ENCODE measurements at places on chromosomes 13 and 19.

DNA sequence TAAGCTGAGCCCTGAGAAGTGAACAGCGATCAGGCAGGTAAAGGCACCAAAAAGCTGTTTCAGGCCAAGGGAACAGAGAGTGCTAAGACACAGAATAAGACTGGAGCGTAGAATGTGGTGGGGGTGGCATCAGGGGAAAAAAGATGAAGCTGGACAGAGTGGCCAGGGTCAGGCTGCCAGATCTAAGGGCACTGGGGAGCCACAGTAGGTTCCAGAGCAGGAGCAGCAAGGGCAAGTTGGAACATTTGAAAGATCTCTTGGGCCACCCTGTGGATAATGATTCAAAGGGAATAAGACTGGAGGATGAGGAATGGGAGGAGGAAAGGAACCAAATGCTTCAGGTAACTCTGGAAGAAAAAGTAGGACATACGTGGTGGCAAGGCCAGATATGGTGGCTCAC, 6.5 kb upstream of the PLIN3 start:
- no peak overlapping the region for H3K27ac ChIP-seq
- H3K36me3 ChIP-seq = no peaks in the 10 kb centered on the region
- DNase-seq = no peak

DNA sequence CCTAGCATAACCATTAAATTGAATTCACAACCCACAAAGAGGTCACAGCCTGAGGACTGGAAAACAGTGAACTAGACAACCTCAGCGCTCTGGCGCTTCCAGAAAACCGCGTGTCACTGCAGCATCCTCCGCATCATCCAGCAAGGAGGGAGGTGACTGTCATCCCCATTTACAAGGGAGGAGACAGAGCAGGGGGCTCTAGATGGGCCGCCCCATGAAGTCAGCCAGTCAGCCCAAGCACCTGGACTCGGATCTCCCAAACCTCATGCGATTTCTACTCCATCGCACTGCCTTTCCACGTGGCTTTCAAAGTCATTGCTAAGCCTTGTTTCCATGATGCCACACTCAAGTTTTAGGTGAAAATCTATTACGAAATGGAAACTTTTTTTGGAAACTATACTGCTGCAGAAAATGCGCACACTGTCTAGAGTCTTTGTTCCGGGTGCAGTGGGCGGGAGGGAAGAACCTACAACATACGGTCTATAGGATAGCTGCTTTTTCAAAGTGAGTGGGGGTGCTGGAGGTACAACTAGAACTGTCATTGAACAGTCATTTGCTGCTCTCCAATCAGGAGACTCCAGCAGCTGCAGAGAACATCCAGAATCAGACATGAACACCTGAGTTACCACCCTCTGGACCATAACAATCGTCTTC, 2.8 kb downstream of the AP3D1 start:
- no peak overlapping the region for H3K4me3 ChIP-seq
- H3K27me3 ChIP-seq = no peaks in the 10 kb centered on the region
- peaks cover 13% of the 10 kb centered on the region for H3K4me1 ChIP-seq
- DNase-seq = no peak
- no peaks in the 10 kb centered on the region for H3K36me3 ChIP-seq
- no peak overlapping the region for H3K27ac ChIP-seq

GRCh38 chr13:97359181-97360057, 74.5 kb upstream of the RAP2A start:
- H3K4me3 ChIP-seq = no peak overlapping the region
- H3K27ac ChIP-seq = no peak overlapping the region
- no peaks in the 10 kb centered on the region for H3K27me3 ChIP-seq
- H3K36me3 ChIP-seq = no peaks in the 10 kb centered on the region
- DNase-seq = peak; percentile 46

GRCh38 chr13:93226623-93227279, at the start of gene GPC6:
Gene GPC6, plus strand, starts transcription at chr13:93226807.
- DNase-seq = peak; percentile 40
- H3K36me3 ChIP-seq = no peaks in the 10 kb centered on the region
- peak within 1 kb of the TSS; percentile 50 for H3K4me3 ChIP-seq
- no peaks in the 10 kb centered on the region for H3K27me3 ChIP-seq
- peaks cover 3% of the 10 kb centered on the region for H3K4me1 ChIP-seq

GRCh38 chr13:50224534-50224933, 209.3 kb downstream of the KCNRG start:
- no peaks in the 10 kb centered on the region for H3K36me3 ChIP-seq
- H3K4me3 ChIP-seq = no peak overlapping the region
- H3K27ac ChIP-seq = no peak overlapping the region
- no peak for DNase-seq
- no peaks in the 10 kb centered on the region for H3K4me1 ChIP-seq

DNA sequence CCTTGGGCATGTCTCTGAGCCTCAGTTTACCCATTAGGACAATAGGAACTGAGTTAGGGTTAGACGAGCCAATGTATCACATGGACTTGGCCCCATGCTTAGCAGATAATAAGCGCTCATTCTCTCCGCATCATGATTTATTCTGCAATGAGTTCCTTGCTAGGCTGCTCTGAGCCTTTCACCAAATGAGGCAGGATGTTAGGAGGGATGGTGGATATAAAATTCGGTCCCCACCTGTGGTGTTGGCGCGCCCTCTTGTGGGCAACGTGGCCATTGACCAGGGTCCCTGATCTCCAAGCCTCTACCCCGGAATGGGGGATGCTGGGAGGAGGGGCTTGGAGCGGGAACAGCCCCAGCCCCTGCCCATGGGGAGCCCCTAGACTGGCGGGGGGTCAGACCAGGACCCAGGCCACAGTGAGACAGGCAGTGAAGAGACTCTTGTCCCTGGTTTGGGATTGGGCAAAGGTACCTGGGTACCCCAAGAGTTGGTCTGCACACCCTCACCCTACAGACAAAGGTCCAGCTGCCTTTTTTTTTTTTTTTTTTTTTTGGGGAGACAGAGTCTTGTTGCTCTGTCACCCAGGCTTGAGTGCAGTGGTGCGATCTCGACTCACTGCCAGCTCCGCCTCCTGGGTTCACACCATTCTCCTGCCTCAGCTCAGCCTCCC, 43.9 kb downstream of the CERS4 start:
- no peaks in the 10 kb centered on the region for H3K27me3 ChIP-seq
- H3K4me3 ChIP-seq = no peak overlapping the region
- peak; percentile 85 for DNase-seq
- no peak overlapping the region for H3K27ac ChIP-seq
- peaks cover 3% of the 10 kb centered on the region for H3K4me1 ChIP-seq

DNA sequence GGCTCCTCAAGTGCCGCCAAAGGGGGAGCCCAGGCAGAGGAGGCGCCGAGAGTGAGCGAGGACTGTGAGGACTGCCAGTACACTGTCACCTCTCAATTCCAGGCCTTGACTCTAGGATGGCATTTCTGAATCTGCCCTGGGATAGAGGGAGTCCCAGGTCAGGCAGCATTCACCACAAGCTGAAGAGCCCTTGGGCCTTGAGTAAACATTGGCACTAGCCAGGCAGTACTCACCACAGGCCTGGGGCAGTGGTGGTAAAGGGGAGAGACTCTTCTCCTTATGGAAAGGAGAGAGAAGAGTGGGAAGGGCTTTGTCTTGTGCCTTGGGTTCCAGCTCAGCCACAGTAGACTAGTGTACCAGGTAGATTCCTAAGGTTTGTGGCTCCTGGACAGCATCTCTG, 39.7 kb upstream of the HTR2A start:
- no peak overlapping the region for H3K4me3 ChIP-seq
- no peaks in the 10 kb centered on the region for H3K27me3 ChIP-seq
- no peaks in the 10 kb centered on the region for H3K36me3 ChIP-seq

DNA sequence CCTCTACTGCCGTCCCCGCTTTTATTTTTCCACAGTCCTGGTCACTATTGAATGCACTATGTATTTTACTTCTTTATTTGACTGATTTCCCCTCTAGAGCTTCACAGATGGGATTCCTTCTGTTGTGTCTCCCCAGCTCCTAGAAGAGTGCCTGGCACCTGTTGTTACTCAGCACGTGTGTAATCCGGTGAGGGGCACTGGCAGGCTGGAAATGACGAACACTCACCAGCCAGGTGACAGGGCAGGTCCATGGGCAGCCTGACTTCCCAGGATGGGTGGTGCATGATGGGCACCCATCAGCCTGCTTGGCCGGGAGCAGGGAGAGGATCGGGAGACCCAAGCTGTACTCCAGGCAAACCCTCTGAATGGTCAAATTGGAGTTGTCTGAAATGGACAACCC, 67.2 kb downstream of the CEBPG start:
- H3K36me3 ChIP-seq = no peaks in the 10 kb centered on the region
- no peak overlapping the region for H3K27ac ChIP-seq
- peak; percentile 19 for DNase-seq

DNA sequence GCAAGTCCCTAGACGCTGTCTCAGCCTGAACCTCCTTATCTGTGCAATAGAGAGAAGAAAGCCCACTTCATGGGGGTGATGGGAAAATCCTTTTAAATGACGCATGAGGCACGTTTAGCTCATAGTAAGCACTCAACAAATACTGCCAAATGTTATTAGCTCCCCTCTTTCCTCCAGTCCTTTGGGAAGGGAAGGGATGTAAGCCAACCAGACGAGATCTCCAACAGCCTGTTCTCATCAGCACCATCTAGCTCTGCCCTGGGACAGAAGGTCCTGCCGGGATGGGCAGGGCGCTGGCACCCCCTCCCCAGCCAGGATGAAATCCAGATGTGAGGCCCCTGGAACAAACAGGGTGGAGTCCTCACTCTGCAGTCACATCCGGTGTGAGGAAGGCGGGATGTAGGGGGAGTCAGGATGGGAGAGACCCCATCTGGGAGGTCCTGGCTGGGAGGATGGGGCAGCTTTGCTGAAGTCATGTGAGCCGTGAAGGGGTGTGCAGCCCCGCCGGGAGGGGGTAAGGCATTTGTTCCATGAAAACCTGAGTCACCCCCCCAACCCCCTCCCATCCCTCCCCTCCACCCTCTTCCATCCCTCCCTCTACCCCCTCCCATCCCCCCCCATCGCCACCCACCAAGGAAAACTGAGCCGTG, 4.6 kb downstream of the S1PR2 start:
- peak; percentile 93 for DNase-seq
- peaks cover 10% of the 10 kb centered on the region for H3K4me1 ChIP-seq
- no peaks in the 10 kb centered on the region for H3K36me3 ChIP-seq
- H3K27ac ChIP-seq = peak overlapping the region; percentile 69

- DNase-seq = no peak
- no peaks in the 10 kb centered on the region for H3K27me3 ChIP-seq
- H3K27ac ChIP-seq = no peak overlapping the region
Observed at GRCh38 chr19:51607077-51607476, 23.1 kb downstream of the SIGLEC5 start.

All from ovary (tissue), 10 donors.